ENCODE measurements at places on chromosomes 4 and X. TPM values are rescaled to one million over a fixed set of nuclear protein-coding genes. Genes with fewer than 3 reads are reported as not detected.

DNA sequence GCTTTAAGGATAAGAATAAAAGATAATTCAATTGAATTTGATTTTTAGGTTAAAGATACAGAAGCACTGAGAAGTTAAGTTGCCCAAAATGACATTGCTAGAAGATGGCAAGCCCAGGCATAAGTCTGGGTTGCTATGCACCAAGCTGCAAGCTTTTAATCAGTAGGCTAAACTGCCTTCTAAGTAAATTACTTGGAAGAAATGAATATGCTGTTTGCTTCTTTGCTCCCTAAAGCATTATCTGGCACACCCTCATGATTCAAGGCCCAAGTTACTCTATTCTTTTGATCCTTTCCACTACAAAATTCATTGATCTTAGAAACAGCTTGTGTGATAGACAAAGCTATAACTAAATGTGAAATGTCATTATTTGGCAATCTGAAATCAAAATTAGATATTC lies 1991.1 kb downstream of the ARAP2 start:
- no peak for DNase-seq

DNA sequence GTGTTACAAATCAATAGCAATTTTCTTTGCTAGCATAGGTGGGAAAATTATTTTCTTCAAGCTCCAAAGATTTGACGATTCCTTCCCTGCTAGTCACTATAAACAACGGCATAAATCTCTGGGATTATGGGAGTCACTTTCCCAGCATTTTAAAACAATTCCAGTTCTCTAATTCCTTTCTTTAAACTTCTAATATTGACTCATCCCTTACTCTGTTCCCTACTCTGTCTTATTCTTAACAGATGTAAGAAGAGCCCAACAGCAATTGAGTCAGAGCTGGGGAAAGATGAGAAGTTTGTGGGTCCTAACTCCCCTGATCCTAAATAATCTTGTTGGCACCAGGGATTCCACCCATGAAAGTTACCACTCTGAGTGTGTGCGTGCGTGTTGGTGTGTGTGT lies 47.4 kb upstream of the IL21 start:
- no peak for DNase-seq

The TASL gene
- 27.0 TPM for total RNA-seq

GRCh38 chr4:140659943-140660700 lies 91.4 kb upstream of the UCP1 start:
- no peak for DNase-seq

The SOWAHD gene
- total RNA-seq = 14.9 TPM

- DNase-seq = no peak
These were observed 1.3 kb downstream of the SMC1A start for GRCh38 chrX:53421125-53421524.

The H2BW2 gene
- not detected for total RNA-seq

DNA sequence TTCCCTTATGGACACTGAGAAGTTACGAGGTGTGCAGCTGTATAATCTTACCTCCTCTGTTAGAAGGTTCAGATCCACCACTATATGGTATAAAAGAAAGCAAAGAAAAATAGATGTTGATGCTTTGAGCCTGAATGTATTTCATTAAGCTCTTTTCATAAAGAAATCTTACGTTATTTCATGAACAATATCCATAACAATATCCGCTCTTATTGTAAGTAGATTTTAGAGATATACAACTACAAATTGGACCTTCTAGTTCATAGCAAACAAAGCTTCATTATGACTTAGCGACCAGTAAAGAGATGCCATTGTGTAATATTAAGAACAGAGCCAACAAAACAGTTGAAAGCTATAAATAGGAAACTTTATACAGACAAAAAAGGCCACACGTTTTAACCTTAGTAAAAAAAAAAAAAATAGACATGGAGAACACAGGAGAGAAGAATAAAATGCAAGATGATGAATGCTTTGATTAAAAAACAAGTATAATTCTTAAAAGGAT lies 203.6 kb downstream of the PDGFC start:
- DNase-seq = no peak

The GK gene
- 9.3 TPM for total RNA-seq

The TBC1D9 gene
- 252 TPM for total RNA-seq

The GLRB gene
- not detected for total RNA-seq

DNA sequence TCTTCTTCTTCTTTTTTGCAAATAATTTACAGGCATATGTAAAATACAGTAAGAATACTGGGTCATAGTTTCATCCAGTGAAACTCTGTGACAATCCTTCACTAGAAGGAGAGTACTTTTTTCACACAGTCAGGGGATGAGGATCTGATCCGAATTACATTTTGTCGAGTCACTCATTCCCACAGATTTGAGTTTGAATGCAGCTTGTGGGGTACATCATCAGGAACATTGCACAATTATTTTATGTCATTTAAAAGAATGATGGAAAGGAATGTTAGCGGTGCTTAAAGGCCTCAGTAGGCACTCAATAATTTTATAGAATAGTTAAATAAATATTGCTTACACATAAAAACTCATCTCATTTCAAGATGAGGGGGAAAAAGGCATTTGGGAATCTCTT lies 88.6 kb downstream of the CHRNA9 start:
- no peak for DNase-seq

The MAPK10 gene
- 3.1 TPM for total RNA-seq

The SPANXA1 gene
- not detected for total RNA-seq

GRCh38 chrX:16743604-16744325 lies 24.4 kb downstream of the SYAP1 start:
- DNase-seq = no peak

DNA sequence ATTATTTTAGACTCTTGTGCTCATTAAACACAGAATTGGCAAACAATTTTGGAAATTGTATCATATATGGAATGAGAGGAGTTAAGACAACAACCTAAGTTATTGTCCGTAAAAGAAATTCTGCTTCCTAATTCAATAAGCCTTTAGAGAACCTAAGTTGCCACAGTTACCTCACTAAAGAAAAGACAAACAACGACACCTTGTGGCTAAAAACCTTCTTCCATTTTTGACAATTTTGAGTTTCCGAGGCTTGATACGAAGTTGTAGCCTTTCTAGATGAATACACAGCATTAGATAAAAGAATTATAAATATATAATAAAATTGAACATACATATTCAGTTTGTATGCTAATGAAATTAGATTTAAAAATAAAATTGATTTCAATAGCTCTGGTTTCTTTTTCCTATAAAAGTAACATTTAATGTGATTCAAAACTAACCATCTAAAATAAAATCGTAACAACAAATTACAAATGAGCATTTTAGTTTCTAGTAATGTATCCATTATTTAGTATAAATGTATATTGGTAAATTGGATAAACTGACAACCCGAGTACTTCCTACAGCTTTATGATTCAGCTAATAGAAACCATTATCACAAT lies 275.1 kb downstream of the GPM6A start:
- peak; percentile 35 for DNase-seq

DNA sequence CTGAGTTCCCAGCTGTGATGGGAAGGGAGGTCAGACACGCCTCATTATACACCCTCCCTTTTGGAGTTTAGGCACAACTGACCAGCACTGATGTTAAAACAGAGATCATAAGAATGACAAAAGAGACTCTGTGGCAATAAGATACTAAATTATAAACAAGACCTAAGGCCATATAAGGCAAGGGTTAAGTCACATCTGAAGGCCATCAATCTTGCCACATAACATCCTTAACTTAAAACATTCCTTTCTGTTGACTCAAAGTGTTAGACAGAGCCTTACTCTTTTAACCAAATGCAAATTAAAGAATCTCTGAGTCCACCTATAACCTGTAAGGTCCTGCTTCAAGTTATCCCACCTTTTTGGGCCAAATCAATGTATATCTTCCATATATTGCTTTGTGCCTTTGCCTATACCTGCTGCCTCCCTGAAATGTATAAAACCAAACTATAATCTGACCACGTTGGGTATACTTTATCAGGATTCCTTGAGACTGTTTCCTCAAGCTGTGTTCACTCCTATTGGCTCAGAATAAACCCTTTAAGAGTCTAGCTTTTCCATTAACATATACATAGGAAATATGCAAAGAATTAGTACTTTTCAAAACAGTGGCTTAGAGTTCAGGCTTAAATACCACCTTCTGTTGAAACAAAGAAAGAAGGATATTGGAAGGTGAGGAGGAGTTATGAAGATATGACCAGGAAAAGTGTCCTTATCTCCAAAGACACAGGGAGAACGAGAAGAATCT lies 214.4 kb upstream of the PPP1R2C start:
- DNase-seq = no peak

GRCh38 chr4:168139336-168139735 lies 47.0 kb downstream of the ANXA10 start:
- DNase-seq = no peak

GRCh38 chrX:13897566-13897965 lies 80.7 kb upstream of the GPM6B start:
- no peak for DNase-seq

DNA sequence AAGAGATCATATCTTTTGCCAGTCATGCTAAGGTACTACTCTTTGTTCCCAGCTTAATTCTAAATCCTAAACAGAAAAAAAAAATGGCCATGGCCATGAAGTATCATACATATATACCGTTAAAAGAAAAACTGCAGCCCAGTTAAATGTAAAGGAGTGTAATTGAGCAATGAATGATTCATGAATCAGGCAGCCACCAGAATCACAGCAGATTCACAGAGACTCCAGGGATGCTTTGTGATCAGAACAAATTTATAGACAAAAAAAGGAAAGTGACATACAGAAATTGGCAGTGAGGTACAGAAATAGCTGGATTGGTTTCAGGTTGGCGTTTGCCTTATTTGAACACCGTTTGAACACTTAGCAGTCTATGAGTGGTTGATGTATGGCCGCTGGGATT lies 42.1 kb upstream of the PDGFC start:
- no peak for DNase-seq

The CCSER1 gene
- total RNA-seq = 39.5 TPM

GRCh38 chrX:41946235-41946634 lies 22.9 kb upstream of the CASK start:
- no peak for DNase-seq

GRCh38 chr4:151291485-151291884 lies 14.5 kb downstream of the PRSS48 start:
- no peak for DNase-seq

The MSX1 gene
- total RNA-seq = not detected

DNA sequence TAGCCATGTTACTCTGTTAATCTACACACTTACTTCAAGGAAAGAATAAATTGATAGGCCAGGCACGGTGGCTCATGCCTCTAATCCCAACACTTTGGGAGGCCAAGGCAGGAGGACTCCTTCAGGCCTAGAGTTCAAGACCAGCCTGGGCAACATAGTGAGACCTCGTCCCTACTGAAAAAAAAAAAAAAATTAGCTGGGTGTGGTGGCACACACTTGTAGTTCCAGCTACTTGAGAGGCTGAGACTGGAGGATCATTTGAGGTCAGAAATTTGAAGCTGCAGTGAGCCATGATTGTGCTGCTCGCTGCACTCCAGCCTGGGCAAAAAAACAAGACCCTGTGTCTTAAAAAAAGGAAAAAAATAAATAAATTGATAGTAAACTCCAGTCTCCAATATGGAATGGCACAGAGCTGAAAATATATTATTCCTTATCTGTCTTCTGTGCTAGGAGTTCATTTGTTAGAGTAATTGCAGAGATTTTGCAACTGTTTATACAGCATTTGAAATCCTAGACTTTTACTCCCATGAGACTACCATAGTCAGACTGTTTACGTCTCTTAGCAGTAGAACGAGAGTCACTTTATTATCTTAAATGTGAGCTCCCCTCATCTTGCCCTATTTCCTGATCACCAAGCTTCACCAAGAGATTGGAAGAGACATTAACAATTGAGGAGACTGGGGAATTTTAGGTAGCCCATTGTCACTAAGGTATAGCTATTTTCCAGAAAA lies 18.8 kb upstream of the TMEM131L start:
- DNase-seq = no peak

- no peak for DNase-seq
These were observed 54.0 kb upstream of the TMLHE start for GRCh38 chrX:155666741-155667140.

DNA sequence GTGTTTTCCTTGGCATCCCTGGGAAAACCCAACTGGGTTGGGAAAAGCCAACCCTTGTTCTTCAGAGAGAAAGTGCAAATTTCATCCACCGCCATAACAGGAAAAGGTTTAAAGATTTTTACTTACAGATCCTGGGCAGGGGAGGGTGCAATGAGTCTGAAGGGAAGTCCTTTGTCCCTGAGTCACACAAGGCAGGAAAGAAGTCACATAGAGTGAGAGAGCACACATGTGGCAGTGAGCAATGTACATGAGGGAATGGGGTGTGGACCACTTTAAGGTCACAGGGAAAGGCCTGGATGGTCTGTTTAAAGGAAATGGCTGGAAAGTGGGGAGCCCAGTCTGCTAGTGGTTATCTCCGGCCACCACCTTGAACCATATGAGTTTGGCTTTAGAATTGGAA lies 248.9 kb downstream of the HS3ST1 start:
- DNase-seq = no peak

GRCh38 chrX:39809331-39809730 lies 288.4 kb downstream of the BCOR start:
- DNase-seq = no peak

The ANKRD37 gene
- total RNA-seq = 22.8 TPM

The HSFX3 gene
- not detected for total RNA-seq

DNA sequence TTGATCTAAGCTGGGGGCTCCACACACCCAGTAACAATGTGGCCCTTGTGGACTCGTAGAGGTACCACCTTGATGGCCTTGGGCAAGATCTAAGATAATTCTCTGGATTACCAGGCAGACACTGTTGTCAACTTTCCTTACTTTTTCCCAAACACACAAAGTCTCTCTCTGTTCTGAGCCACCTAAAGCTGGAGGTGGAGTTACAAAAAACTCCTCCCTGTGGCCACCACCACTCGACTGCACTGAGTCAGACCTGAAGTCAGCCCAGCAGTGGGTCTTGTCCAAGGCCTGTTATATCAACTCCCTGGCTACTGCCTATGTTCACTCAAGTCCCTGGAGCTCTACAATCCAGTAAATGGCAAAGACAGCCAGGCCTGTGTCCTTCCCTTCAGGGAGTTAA lies 70.1 kb upstream of the TECRL start:
- no peak for DNase-seq

- peak; percentile 55 for DNase-seq
These were observed 35.8 kb downstream of the GPR82 start for GRCh38 chrX:41759817-41760216.

The MRFAP1L1 gene
- total RNA-seq = 57.2 TPM

GRCh38 chrX:68703369-68703768 lies 55.9 kb downstream of the STARD8 start:
- DNase-seq = no peak

All from B cell (primary cell).